ENCODE measurements at places on chromosomes 12 and 14. TPM values are rescaled to one million over a fixed set of nuclear protein-coding genes. Genes with fewer than 3 reads are reported as not detected.

Gene SOX5
- total RNA-seq, result not detected

Gene TC2N
- 196 TPM for total RNA-seq

Gene TOMM20L
- total RNA-seq, result not detected

Gene ASCL1
- total RNA-seq, result not detected

Gene NYNRIN
- 0.35 TPM for total RNA-seq

Gene ZDHHC22
- not detected for total RNA-seq

Gene SYT1
- total RNA-seq, result not detected

Gene USP44
- 3.7 TPM for total RNA-seq

Gene AQP5
- not detected for total RNA-seq

Gene OR4E2
- not detected for total RNA-seq

Gene OTUB2
- 2.4 TPM for total RNA-seq

Gene AVPR1A
- total RNA-seq, result not detected

Gene AICDA
- total RNA-seq, result not detected

Gene ACRBP
- 2.6 TPM for total RNA-seq

Gene MGP
- 0.20 TPM for total RNA-seq

DNA sequence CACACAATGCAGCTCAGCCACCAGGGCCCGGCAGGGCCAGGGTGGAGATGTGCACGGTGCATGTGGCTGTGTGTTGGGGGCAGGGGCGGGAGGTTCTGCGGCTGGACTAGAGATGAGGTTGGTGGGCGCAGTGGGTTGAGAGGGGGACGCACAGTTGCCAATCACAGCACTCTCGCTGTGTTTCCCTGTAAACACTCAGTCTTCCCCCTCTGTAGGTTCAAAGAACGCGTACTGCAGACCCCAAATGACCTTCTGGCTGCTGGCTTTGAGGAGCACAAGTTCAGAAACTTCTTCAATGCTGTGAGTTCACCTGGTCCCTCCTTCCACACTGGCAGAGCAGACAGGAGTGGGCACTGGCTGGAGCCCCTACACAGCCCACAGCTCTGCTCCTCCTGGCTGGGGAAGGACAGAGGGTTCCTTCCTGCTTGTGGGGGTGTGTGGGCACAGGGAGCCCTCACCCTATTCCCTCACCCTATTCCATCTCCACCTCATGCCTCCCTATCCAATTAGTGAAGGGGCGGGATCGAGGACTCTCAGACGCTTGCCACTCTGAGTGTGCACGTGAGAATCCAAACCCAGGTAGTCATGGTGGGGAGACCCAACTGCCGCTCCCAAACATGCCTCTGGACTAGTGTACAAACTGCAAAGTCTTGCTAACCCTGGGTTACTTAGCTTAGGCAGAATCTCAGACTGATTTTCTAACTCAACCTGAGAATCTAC lies 17.8 kb downstream of the OTUB2 start:
- H3K27ac ChIP-seq, result no peak overlapping the region
- no peaks in the 10 kb centered on the region for H3K27me3 ChIP-seq
- H3K36me3 ChIP-seq, result peaks cover 20% of the 10 kb centered on the region
- H3K4me3 ChIP-seq, result no peak overlapping the region

DNA sequence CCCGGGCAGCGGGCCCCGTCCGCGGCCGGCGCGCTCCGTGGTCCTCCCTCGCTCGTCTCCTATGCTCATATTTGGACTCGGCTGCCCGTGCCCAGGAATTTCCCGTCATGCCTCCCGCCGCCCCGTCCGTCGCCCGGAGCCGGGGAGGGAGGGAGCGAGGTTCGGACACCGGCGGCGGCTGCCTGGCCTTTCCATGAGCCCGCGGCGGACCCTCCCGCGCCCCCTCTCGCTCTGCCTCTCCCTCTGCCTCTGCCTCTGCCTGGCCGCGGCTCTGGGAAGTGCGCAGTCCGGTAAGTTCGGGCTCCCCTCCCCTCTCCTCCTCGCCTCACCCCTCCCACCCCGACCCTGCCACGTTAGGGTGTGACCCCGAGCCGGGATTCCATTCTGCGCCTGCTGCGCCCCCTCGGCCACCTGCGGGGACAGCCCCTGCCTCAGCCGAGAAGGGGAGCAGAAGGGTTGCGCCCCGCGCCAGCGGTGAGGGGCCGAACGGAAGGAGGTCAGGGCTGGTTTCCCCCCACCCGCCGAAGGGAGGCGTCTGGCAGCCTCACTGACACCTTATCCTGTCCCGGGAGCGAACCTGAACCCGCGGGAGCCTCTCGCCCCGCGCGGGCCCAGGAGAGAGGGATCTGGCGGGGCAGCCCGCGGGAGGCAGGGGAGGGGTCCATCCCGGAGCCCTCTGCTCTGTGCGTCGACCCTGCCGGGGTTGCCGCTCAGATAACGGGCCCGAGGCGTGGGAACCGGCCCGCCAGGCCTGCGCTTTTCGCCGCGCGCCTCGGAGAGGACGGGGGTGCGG lies at the start of gene MSRB3:
Gene MSRB3 (plus strand): TSS at position 108 of the 793 bp plus-strand sequence. CDS start 29,897 bp downstream, outside the sequence.
- peaks cover 3% of the 10 kb centered on the region for H3K4me1 ChIP-seq
- H3K27me3 ChIP-seq, result peaks cover 63% of the 10 kb centered on the region
- peak within 1 kb of the TSS; percentile 49 for H3K4me3 ChIP-seq
- peaks cover 1% of the 10 kb centered on the region for H3K36me3 ChIP-seq
- DNase-seq, result peak; percentile 19

DNA sequence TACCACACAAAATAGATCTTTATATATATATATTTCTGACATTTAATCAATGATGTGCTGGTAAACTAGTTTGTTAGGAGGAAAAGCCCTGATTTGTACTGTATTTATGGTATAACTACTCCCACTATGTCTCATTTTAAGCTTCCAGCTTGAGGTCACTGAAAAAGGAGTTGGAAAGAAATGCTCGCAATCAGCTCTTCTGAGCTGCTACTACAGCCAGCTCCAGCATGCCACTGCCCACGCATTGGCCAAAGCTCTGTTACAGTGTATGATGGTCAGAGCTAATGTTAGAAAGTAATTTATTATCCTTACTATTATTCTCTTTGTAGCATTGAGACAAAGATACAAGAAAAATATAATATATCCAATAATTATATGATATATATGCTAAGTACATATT lies 55.0 kb upstream of the PCED1B start:
- H3K4me1 ChIP-seq, result no peaks in the 10 kb centered on the region
- DNase-seq, result no peak
- peaks cover 7% of the 10 kb centered on the region for H3K27me3 ChIP-seq
- H3K27ac ChIP-seq, result no peak overlapping the region
- H3K4me3 ChIP-seq, result no peak overlapping the region

GRCh38 chr14:95125915-95126314 lies 31.4 kb downstream of the DICER1 start:
- H3K36me3 ChIP-seq, result peaks cover 48% of the 10 kb centered on the region
- H3K27me3 ChIP-seq, result no peaks in the 10 kb centered on the region
- peaks cover 9% of the 10 kb centered on the region for H3K4me1 ChIP-seq
- no peak overlapping the region for H3K4me3 ChIP-seq
- no peak for DNase-seq

DNA sequence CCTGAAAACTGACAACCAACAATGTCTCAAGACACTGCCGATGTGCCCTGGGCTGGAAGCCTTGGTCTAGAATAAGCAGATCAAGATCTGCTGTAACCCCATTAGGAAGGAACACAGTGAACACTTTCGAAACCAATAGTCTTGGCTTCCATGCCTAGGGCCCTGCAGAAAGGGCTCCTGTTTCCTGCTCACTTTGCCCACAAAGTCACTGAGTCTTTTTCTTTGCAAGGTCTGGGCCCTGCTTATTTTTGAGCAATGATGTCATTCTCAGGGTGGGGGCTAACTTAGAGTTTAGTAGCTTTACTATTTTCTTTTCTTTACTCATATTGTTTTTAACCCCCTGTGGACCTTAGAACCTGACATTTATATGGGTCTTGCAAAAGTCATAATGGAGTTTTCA lies 704.2 kb upstream of the TMEM132C start:
- H3K36me3 ChIP-seq, result peaks cover 19% of the 10 kb centered on the region
- peaks cover 42% of the 10 kb centered on the region for H3K4me1 ChIP-seq
- peaks cover 7% of the 10 kb centered on the region for H3K27me3 ChIP-seq
- no peak overlapping the region for H3K4me3 ChIP-seq
- H3K27ac ChIP-seq, result peak overlapping the region; percentile 19

DNA sequence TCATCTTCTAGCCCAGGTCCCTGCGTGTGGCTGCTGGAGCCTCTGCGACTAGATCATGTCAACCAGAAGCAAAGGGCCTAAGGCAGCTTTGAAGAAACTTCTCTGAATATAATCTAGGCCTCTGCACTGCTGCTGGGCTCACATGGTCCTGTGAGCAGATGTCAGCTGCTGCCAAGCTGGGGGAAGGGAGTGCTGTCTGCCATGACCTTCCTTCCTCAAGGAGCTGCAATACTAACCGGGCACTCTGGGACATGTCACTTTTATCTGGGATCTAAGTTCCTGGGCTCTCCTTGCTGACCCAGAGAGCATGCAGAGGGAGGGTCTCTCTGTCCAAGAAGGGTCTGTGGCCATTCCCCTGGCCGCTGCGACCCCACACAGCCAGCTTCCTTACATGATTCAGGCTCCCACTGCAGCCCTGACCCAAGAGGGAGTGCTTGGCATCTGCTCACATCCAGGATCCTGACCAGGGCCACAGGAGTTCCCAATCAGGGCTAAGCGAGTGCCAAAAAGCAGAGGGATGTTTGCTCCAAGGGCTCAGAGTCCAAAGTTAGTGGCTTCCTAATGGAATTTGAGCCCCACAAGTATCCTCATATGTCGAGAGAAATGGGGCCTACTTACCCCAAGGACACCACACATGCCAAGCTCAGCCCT lies 74.0 kb downstream of the PLEKHG3 start:
- H3K4me1 ChIP-seq, result no peaks in the 10 kb centered on the region
- no peaks in the 10 kb centered on the region for H3K36me3 ChIP-seq
- H3K27me3 ChIP-seq, result peaks cover 6% of the 10 kb centered on the region
- no peak for DNase-seq

- H3K36me3 ChIP-seq, result no peaks in the 10 kb centered on the region
- DNase-seq, result no peak
- H3K27ac ChIP-seq, result no peak overlapping the region
- peaks cover 27% of the 10 kb centered on the region for H3K4me1 ChIP-seq
These were observed 65.6 kb upstream of the USP15 start for GRCh38 chr12:62194616-62195015.

- H3K4me3 ChIP-seq, result no peak overlapping the region
- H3K36me3 ChIP-seq, result peaks cover 6% of the 10 kb centered on the region
- H3K27ac ChIP-seq, result no peak overlapping the region
- peaks cover 37% of the 10 kb centered on the region for H3K27me3 ChIP-seq
These were observed 3.5 kb downstream of the DEGS2 start for GRCh38 chr14:100155756-100156616.

DNA sequence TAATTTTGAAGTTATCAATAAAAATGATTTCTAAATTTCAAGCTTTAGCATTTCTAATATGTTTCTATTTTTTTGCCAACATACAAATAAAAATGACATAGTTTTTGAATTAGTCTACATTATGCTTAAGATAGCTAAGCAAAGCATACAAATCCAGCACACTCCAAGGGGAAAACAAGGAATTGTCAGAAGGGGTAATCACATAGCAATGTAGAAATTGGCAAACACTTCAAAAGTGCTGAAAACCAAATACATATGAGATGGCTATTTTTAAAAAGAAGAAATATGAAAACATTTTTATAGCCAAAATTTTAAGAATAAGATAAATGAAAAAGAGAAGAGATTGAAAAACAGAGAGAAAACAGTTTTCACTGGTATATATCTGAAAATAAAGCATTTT lies 308.0 kb downstream of the SLC6A15 start:
- no peaks in the 10 kb centered on the region for H3K4me1 ChIP-seq
- no peaks in the 10 kb centered on the region for H3K36me3 ChIP-seq
- H3K27ac ChIP-seq, result no peak overlapping the region
- DNase-seq, result no peak
- no peaks in the 10 kb centered on the region for H3K27me3 ChIP-seq

GRCh38 chr12:98259693-98260092 lies 255.7 kb upstream of the TMPO start:
- no peak overlapping the region for H3K4me3 ChIP-seq
- H3K27ac ChIP-seq, result no peak overlapping the region
- no peaks in the 10 kb centered on the region for H3K36me3 ChIP-seq

- no peak for DNase-seq
- no peak overlapping the region for H3K27ac ChIP-seq
- no peaks in the 10 kb centered on the region for H3K27me3 ChIP-seq
- H3K4me3 ChIP-seq, result no peak overlapping the region
These were observed 303.4 kb downstream of the KCNC2 start for GRCh38 chr12:74906224-74906623.

GRCh38 chr12:3821441-3821840 lies 51.8 kb downstream of the PARP11 start:
- no peaks in the 10 kb centered on the region for H3K27me3 ChIP-seq
- H3K27ac ChIP-seq, result no peak overlapping the region
- H3K4me3 ChIP-seq, result no peak overlapping the region
- no peaks in the 10 kb centered on the region for H3K4me1 ChIP-seq
- H3K36me3 ChIP-seq, result peaks cover 29% of the 10 kb centered on the region

- peak overlapping the region; percentile 99 for H3K4me3 ChIP-seq
- H3K27ac ChIP-seq, result peak overlapping the region; percentile 99
- no peaks in the 10 kb centered on the region for H3K27me3 ChIP-seq
- peaks cover 30% of the 10 kb centered on the region for H3K4me1 ChIP-seq
- peaks cover 78% of the 10 kb centered on the region for H3K36me3 ChIP-seq
- no peak for DNase-seq
These were observed 2.4 kb downstream of the BTG1 start for GRCh38 chr12:92143258-92143657.

DNA sequence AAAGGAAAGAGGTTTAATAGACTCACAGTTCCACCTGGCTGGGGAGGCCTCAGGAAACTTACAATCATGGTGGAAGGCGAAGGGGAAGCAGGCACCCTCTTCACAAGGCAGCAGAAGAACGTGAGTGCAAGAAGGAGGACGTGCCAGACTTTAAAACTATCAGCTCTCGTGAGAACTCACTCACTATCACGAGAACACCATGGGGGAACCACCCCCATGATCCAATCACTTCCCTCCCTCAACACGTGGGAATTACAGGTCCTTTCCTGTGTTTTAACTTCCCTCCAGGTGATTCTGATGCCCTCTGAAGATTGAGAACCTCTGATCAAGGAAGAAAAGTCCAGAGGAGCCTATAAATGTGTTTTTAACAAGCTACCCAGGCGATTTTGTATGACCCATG lies 358.7 kb downstream of the MED13L start:
- DNase-seq, result no peak
- no peaks in the 10 kb centered on the region for H3K36me3 ChIP-seq
- no peak overlapping the region for H3K27ac ChIP-seq
- no peak overlapping the region for H3K4me3 ChIP-seq
- H3K4me1 ChIP-seq, result peaks cover 2% of the 10 kb centered on the region

DNA sequence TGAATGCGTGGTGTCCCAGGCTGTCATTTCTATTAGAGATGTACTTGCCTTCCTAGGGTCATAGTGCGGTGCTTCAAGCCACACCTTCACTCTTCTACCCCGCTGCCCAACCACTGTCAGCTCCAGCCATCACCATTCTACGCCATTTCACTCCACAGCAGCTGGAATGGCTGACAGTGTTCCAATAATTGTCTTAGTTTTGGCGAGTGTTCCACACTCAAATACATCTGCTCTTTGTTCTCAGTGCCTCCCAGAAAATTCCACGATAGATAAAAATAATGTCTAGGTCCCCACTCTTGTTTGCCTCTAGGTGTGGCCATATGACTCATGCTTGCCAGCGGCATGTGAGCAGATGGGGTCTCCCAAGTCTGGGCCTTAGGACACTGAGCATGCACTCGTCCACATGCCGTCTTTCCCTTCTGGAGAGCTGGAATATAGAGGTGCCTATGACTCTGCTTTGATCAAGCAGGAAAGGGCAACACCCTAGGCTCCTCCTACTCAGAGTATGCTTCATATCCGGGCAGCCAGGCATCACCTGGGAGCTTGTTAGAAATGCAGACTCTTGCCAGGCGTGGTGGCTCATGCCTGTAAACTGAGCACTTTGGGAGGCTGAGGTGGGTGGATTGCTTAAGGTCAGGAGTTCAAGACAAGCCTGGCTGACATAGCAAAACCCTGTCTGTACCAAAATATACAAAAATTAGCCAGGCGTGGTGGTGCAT lies 163.0 kb downstream of the BRMS1L start:
- no peaks in the 10 kb centered on the region for H3K36me3 ChIP-seq
- DNase-seq, result no peak
- no peak overlapping the region for H3K27ac ChIP-seq
- no peaks in the 10 kb centered on the region for H3K4me1 ChIP-seq
- no peak overlapping the region for H3K4me3 ChIP-seq
